Gastrocnemius medialis (tissue), 4 donors: ENCODE measurements at places on chromosomes 6 and 20.

GRCh38 chr6:306641-307061 is 14.4 kb downstream of the DUSP22 start:
- no peak for DNase-seq

DNA sequence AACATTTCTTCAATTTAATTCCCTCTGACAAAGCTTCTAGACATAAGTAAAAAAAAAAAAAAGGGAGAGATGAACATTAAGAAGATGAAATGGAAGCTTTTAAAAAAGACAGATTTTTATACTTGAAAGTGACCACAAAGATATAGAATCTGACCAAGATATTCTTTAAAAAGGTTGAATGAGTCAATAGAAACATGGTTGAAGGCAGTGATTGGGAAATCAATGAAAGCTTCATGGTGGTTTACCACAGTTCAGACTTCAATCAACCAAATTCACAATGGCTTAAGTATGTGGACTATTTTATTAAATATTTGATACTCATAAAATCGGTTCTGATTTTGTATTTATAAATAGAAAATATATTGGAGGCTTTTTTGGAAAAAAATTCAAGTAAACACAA is 248.4 kb upstream of the HSF2 start:
- DNase-seq = no peak

- DNase-seq = no peak
Observed at GRCh38 chr6:79824202-79824601, 123.2 kb downstream of the ELOVL4 start.

DNA sequence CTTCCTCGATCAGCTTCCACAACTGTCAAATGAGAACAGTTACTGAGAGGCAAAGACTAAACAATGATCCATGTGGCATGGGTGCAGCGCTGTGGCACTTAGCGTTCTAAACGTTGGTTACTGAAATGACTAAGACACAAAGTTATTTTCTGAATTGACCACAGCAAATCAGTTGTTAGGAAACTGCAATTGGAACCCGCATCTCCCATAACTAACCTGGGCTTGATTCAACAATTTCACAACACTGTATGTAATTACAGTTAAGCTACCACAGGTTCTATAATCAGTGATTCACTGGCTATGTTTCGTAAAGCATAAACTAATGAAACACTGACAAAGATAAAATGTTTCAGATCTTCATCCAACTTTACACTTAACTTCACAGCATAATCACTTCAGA is 12.5 kb downstream of the WDR27 start:
- no peak for DNase-seq

DNA sequence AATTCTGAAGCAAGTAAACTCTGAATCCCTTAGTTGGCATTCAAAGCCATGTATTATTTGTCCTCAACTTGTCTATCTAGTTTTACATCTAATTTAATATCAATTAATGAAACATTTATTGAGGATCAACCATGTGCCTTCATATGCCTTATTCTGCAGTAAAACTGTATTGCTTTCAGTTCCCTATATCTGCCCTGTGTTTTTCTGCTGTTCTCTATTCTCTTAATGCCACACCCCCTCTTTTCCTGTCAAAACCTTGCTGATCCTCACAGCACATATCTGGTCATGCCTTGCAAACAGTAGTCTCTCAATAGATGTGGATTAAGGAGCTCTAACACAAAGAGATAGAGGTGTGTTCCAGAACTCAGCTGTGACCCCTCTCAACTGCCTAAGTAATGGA is 2.0 kb downstream of the FIG4 start:
- no peak for DNase-seq

DNA sequence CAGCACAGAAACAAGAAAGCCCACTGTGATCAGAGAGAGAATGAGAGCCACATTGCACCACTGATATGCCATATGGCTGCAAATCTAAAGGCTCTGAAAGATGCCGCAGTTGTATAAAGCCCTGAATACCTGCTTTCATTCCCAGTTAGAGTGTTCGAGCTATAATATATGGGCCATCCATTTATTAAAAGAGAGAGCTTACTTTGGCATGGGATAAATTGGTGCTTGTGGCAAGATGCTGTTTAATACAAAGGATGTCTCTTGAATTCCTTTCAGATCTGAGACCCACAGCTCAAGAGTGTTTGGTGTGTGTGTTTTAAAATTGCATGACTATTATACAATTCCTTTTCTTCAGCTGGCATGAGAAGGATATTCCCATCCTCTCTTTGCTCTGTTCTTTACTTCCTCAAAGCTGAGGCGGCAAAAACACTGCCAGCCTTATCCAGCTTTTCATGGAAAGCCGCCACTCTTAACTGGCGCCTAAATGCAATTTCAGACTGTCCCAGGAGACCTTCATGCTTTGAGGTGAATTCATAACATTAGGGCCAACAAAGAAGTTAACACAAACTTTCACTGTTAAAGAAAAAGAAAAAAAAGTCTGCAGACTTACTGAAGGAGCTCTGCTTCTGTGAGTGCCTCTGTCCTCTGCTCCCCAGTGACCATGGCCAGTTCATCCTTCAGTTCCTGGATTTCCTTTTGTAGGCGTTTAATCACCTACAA is 147.6 kb downstream of the KIF6 start:
- DNase-seq = no peak

DNA sequence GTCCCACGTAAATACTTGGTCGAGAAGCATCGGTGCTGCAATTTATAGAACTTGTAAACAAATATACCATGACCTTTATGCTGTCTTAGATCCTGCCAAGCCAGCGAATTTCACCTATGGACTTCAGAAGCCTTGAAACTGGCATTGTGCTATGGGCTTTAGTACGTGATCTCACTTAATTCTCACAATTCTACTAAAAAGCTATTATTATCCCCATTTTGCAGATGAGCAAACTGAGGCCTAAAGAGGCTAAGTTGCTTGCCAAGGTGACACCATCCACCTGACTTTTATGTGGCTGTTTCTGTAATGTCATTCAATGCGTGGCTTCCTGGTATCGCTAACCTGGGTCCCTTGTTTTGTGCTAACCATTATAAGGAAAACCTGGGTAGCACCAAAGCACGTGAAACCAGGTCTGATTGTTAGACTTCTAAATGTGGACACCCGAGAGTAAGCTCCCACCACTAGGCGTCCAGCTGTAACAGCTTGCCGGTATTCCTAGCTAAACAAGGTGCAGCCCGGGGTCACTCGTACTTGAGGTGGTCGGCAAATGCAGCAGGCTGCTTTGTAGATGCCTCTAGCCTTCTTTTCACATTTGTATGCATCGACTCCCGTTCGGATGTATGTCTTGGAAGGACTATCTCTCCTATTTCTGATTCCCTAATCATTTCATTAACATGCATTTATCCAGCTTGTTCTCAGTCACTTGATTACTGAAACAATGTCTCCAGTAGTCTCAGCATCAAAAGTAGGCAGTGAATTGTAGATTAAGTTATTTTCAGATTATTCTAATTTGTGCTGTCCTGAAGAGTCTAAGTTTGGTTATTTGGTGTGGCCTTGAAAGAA is 1.1 kb downstream of the SYNJ2 start:
- DNase-seq = no peak
